ENCODE measurements at places on chromosomes 16 and 17.

GRCh38 chr17:4586043-4586442 lies 1.7 kb downstream of the SMTNL2 start:
- DNase-seq = no peak

GRCh38 chr17:39110435-39111136 lies 40.9 kb downstream of the PLXDC1 start:
- DNase-seq = no peak

- DNase-seq = no peak
Observed at GRCh38 chr17:3755335-3756030, 31.8 kb downstream of the HASPIN start.

DNA sequence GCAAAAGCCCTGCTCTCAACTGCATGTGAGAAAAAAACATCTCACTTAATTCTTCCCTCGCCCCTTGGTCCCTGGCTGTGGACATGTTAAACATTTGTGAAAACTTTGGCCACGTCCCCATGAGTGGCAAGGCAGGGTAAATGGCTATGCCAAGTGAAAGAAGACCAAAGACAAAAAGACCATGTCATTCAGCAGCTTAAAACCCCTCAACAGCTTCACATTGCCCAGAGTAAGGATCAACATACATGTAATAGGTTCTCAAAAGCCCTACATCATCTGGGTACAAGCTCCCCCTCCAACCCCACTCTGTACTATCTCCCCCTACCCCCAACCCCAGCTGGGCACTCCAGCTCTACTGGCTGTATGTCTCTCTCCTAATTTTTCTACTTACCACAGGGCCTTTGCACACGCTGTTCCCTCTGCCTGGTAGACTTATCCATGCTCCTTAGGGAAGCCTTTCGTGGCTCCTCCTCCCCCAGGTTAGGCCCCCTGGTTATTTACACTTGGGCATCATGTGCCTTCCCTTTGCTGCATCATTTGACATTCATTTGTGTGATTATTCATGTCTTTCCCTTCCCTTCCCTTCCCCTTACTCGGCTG lies 75.7 kb downstream of the NDE1 start:
- no peak for DNase-seq

- DNase-seq = no peak
Observed at GRCh38 chr17:28540231-28540630, 12.2 kb downstream of the UNC119 start.

Measured in NCI-H2081 treated with DMSO at 0.1 percent for 48 hours (cell line).